Hippocampal formation (tissue), 2 donors: ENCODE measurements at places on chromosomes 2 and 18.

DNA sequence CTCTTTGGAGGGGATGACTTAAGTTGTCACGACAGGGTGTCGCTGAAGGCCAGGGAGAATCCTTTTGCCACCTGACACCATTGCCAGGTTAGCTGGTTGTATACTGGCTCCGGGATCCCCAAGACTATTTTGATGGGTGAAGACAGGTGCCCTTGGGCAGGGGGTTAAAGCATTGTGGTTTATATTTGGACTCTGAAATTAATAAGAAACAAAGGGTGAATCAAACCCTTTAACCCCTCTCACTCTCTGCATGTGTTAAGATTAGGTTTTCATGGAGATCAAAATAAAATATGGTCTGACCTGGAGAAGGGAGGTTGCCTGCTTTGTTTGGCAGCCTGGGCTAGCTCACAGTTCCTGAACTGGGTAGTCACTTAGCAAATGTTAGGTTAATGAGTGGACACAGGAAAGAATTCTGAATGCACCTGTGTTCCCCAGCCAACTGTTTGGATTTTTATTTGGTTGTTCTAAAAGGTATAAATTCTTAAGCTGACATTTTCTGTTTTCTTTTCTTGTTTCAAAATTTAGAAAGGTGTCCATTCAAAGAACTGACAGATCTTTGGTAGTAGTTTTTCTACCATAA is 301.7 kb downstream of the KCNS3 start:
- DNase-seq, result no peak

DNA sequence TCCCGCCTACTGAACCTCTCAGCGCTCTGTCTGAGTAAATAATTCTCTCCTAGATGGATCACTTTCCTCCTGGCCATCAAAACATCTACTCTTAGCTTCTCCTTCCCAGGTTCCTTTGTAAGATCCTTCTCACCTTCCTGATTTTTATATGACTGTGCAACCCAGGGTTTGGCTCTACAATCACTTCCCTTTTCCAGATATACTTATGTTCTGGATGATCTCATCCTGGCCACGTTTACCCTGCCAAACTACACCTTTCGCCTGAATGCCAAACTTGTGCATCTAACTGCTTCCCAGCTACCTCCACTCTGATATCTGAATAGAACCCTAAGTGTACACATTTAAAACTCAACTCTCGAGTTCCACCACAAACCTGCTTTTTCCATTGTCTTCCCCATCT is 290.5 kb upstream of the REV1 start:
- DNase-seq, result no peak

DNA sequence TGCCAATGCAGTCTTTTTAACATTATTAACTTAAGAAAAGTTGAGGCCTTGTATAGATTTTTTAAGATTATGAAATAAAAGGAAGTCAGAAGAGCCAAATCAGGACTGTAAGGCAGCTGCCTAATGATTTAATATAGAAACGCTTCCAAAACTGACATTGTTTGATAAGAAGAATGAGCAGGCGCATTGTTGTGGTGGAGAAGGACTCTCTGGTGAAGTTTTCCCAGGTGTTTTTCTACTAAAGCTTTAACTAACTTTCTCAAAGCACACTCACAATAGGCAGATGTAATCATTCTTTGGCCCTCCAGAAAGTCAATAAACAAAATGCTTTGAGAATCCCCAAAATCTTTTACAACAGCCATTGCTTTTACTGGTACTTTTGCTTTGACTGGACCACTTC is 288.6 kb upstream of the FIGN start:
- DNase-seq, result no peak

DNA sequence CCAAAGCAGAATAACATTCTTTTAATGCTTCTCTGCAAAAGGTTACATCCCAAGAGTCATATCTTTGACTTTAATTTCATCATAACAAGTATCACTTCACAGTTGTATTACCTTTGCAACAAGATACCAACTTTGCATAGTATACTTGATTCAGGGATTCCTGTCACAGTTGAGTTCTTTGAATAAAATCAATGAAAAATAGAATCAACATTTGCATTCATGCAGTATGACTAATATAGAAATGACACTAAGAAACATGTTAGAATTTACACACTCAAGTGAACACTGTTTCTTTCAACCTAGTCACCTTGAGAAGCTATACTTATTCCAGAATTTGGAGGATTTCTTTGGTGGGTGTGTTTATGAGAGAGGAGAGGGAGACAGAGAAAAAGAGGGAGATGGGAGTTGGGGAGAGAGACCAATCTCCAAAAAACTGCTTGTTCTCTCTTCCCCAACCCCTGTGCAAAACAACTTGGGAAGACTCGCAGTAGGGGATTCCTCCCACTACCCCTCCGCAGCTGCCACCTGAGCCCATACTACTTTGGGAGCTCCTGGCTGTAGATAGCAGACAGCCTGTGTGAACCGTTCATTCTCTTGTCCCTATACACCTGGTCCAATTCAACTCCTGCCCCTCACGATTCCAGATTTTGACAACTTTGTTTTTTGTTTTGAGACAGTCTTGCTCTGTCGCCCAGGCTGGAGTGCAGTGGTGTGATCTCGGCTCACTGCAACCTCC is 57.7 kb downstream of the PELI1 start:
- DNase-seq, result no peak

GRCh38 chr2:233091595-233092375 is 31.6 kb downstream of the INPP5D start:
- no peak for DNase-seq
